ENCODE measurements at places on chromosomes 16 and 17.

GRCh38 chr17:67479148-67479547 lies 102.1 kb downstream of the PITPNC1 start:
- no peak for DNase-seq

DNA sequence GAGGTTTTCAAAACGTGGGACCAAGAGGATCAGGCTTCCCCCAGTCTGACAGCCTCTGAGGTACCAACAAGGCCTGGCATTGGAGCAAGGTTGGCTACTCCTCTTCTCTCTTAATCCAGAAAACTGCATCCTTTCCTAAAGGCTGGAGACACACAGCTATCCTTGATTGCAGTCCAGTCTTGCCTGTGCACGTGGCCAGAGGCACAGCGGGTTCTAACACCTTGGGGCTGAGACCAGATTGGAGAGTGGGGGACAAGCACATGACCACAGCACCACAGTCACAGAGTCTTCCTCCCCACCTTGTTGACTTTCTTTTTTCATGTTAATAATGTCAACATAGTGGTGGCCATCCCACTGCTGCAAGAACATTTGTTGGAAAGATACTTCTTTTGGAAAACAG lies 46.9 kb downstream of the GNAO1 start:
- DNase-seq = no peak

GRCh38 chr17:17201907-17202306 lies 4.2 kb downstream of the PLD6 start:
- no peak for DNase-seq

GRCh38 chr16:56347166-56347565 lies 78.2 kb downstream of the AMFR start:
- no peak for DNase-seq

GRCh38 chr17:17110520-17110919 lies 68.3 kb downstream of the MPRIP start:
- DNase-seq = no peak

- DNase-seq = no peak
Measured at GRCh38 chr17:56577190-56577842, 16.2 kb upstream of the NOG start.

DNA sequence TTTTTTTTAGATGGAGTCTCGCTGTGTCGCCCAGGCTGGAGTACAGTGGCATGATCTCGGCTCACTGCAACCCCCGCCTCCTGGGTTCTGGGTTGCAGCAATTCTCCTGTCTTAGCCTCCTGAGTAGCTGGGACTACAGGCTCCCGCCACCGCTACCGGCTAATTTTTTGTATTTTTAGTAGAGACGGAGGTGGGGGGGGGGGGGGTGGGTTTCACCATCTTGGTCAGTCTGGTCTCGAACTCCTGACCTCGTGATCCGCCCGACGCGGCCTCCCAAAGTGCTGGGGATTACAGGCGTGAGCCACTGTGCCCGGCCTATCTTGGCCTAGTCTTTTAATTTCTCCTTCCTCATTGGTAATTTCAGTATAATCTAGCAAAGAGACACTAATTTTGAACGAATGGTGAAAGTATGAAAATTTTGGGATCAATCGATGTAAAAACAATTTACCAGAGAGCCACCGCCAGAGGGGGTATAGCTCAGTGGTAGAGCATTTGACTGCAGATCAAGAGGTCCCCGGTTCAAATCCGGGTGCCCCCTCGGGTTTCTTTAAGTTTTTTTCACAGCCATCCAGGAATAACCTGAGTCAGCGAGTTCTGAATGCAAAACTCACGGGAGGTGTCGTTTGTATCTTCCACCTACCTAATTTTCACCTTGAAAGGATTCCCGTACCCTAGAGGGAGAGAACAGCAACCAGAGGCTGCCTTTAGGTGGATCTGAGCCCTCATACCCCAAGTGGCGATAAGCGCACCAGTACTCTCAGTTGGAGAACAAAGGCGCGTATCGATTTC lies 2.5 kb upstream of the LASP1 start:
- no peak for DNase-seq

GRCh38 chr17:67063141-67063540 lies 18.8 kb downstream of the CACNG1 start:
- DNase-seq = no peak

DNA sequence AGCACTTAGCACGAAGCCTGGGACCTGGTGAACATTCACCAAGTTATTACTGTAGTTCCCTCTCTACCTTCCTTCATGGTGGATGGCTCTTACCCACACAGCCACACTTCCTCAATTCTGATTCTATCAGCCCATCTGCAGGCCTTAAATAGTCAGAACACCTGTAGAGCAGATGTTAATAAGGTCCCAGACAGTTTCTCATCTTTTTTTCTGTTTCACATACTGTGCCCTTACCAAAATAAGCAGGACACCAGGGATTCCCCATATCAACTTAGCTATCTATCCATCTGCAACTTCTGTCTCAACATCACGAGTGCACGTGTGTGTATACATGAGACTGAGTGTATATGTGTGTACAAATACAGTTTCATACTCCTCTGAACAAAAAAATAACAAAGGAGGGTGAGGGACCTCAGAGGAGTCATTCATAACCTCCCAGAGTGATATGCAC lies 2.8 kb downstream of the RECQL5 start:
- DNase-seq = no peak

- DNase-seq = no peak
Measured at GRCh38 chr16:51030516-51030915, 120.6 kb downstream of the SALL1 start.

DNA sequence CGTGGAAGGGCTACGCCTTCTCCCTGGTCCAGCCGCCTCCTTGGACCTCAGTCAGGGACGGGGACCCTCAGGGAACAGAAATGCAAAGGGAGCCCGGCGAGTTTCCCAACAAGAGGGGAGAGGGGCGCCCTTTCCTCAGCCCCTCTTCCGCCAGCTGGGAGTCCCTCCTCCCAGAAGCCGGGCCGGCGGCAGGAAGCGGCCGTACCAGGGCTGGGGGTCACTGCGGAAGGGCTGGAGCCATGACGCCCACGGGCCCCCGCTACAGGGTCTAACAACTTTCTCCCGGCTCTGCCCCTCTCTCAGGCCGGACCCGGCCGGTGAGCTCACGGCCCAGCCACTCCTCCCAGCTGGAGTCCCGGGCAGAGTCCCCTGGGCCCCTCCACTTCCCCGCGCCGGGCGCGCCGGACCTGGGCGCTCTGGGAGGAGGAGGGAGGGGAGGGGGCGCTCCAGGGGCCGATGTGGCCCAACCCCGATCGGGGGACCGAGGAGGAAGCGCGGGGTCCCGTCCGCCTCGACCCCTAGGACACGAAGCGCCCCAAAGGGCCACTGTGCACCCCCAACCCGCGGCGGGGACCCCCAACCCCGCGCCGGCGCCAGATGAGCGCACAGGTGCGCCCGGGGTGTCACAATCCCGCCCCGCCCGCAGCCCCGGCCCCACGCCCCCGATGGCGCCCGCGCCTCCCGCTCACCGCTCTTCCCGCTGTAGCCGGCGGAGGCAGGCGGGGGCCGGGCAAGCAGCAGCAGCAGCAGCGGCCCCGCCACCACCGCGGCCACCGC lies 578 bp downstream of the PGAP6 start:
- peak; percentile 71 for DNase-seq

- DNase-seq = no peak
Measured at GRCh38 chr17:29010129-29010528, 4.3 kb upstream of the SEZ6 start.

DNA sequence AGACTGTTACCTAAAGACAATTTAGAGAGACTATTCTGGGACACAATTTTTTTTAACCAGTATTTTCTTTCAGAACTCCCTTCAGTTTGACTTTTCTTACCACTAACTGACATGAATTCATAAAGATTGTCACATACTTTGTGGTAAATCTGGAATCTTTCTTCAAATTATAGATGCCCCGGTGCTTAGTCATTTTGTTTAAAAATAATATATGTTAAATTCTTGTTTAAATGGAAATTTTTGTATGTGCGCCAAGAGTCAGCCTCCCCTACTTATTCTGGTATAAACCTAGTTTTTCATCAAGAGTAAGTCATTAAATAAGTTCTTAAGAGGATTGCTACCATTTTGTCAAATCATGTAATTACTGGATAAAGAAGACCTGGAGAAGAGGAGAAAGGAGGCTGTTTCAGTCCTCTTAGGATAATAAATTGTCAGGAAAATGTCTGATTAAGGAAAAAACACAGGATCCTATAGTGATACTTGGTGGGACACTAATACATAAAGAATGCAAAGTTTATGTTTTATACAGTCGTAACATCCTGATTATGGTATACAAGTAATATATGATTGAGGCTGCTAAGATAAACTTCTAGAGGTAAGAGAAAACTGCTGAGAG lies 424.4 kb downstream of the PMP22 start:
- no peak for DNase-seq

DNA sequence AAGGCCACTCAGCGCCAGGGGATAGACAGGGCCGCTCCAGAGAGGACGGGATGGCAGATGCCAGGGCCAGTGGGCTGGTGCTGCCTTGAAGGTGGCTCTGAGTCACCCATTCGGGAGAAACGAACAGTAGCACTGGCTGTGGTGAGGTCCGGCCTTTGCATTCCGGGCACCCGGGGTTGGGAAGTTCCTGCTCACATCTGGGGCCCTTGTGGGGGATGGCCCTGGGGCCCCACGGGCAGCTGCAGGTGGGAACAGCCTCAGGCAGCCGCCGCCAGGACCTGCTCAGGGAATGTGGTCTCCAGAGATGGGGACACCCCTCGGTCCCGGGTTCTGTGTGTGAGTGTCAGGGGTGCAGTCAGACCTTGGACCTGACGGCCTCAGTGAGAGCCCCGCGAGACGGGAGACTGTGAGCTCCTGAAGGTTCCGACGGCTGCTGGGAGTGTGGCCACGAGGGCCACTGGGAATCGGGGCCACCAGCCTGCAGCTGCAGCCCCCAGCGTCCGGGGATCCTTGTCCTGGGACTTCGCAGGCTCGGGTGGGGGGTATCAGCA lies 1.4 kb downstream of the CBFA2T3 start:
- DNase-seq = no peak

- DNase-seq = no peak
Measured at GRCh38 chr17:46722662-46723285, 95.7 kb downstream of the WNT3 start.

GRCh38 chr17:36493956-36494355 lies 7.5 kb downstream of the ZNHIT3 start:
- DNase-seq = no peak

GRCh38 chr17:2462481-2462880 lies 49.2 kb downstream of the METTL16 start:
- DNase-seq = no peak

DNA sequence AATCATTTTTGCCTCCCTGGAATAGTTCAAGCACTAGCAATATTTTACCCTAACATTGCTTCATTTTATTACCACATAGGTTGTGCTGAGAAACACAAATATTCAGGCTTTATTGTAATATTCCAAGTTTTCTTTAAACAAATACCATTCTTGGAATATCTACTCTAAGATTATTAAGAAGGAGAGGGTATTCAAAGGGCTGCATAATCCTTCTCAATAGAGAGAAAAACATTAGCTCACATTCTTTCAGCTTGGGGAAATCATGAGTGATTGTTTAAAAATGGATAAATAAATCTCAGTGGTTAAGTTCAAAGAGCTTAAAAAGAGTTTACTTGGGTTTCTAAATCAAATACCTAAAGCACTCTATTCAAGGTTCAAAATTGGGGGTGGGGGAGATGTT lies 111.9 kb upstream of the CORO6 start:
- no peak for DNase-seq

GRCh38 chr16:81457326-81458133 lies 12.9 kb downstream of the CMIP start:
- no peak for DNase-seq

- DNase-seq = no peak
Measured at GRCh38 chr17:28724500-28725165, 1.4 kb downstream of the TLCD1 start.

- peak; percentile 52 for DNase-seq
Measured at GRCh38 chr16:87012954-87013938, 303.9 kb downstream of the C16orf95 start.

DNA sequence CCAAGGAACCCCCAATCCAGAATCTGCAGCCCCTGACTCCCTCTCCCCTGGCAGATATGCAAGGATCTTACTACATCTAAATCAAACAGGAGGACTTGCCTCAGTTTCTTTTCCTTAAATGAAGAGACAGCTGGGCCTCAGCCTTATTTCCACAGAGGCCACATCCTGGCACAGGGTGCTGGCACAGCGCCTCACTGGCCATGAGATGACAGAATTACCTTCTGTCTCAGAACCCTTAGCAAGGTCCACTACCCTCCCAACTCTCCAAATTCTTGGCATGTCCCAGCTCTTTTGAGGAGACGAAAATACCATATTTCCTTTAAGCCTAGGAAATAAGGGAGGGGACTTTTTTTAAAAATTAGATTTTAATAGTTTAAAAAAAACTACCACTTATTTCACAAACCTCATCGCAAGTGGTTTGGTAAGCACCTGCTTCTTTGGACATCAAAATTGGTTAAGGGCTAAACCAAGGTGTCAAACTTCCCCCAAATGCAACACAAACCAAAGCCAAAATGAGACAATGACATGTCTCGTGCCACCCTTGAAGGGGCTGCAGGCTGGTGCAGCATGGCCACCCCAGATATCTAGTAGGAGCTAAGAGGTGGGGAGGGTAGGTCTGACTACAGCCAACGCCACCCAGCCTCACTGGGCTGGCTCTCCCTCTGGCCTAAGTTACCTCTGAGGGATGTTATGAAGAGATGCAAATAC lies 25.3 kb downstream of the FAM117A start:
- DNase-seq = no peak

DNA sequence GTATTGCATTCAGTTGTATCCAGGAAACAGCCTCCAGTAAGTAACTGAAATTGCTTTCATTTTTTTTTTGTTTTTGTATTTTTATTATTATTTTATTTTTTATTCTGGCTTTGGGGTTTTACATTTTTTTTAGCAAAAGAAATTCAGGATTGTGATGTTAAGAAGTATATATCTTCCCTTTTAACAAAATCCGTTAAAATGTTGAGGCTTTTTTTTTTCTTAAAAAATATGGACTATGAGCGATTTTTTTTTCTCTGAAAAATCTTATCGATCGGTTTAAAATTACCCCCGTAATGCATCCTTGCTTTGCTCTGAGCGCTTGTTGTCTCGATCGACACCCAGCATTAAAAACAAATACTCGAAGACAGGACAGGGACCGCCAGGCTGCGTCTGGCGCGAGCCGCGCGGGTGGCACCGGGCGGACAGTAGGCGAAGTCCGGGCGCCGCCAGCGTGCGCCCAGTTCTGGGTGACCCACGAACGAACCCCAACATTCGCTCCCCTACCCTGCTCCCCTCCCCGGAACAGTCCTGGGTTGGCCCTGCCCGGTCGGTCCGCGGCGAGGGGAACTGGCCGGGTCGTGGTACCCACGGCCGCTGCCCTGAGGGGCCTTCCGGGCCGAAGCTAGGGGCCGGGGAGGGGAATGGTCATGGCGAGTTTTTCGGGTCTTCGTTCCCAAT lies 482 bp downstream of the BAHCC1 start:
- DNase-seq = no peak
